ENCODE measurements at places on chromosomes 3 and 15.

DNA sequence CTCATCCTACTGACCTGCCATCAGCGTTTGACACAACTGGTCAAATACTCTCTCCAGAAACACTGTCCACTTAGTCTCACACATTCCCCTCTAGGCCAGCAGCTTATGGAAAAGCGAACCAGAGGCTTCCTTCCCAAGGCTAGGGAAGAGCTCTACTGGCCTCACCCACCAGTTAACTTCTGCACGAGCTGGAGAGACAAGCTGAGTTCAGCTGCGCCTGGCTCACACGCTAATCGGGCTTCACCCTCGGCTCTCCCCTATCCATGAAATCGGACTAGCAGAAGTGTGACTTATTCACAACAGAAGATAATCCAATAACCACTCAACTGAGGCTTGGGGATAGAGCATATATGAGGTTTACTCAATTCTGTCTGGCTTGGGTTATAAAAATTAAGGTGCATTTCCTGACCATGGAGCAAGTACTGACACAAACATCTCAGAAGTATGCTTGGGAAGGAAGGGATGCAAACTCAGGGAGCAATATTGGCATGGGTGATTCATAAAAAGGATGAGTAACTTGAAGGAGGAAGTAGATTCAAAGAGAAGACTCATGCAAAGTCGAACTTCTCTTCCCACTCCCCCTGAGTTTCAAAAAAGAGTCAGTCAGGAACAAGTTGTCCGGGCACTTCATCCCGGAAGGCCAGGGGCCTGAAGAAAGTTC, 73.1 kb downstream of the XXYLT1 start:
- H3K4me3 ChIP-seq = no peak overlapping the region
- no peak overlapping the region for H3K27ac ChIP-seq
- peaks cover 28% of the 10 kb centered on the region for H3K4me1 ChIP-seq
- no peak for DNase-seq
- no peaks in the 10 kb centered on the region for H3K27me3 ChIP-seq

- no peaks in the 10 kb centered on the region for H3K27me3 ChIP-seq
- H3K36me3 ChIP-seq = no peaks in the 10 kb centered on the region
- H3K4me3 ChIP-seq = no peak overlapping the region
- H3K27ac ChIP-seq = no peak overlapping the region
- no peaks in the 10 kb centered on the region for H3K4me1 ChIP-seq
- DNase-seq = no peak
Measured at GRCh38 chr3:94362393-94362792, 299.5 kb downstream of the NSUN3 start.

GRCh38 chr3:196992461-196993065, 23.9 kb upstream of the PIGZ start:
- no peaks in the 10 kb centered on the region for H3K36me3 ChIP-seq
- no peak overlapping the region for H3K27ac ChIP-seq
- no peaks in the 10 kb centered on the region for H3K4me1 ChIP-seq
- no peak for DNase-seq
- H3K4me3 ChIP-seq = no peak overlapping the region
- H3K27me3 ChIP-seq = no peaks in the 10 kb centered on the region

- H3K27me3 ChIP-seq = no peaks in the 10 kb centered on the region
- DNase-seq = no peak
- H3K27ac ChIP-seq = no peak overlapping the region
- H3K36me3 ChIP-seq = no peaks in the 10 kb centered on the region
- no peak overlapping the region for H3K4me3 ChIP-seq
Measured at GRCh38 chr15:55514414-55514850, 6.4 kb upstream of the DNAAF4 start.

GRCh38 chr15:58865425-58865880, 68.0 kb downstream of the SLTM start:
- no peaks in the 10 kb centered on the region for H3K27me3 ChIP-seq
- no peaks in the 10 kb centered on the region for H3K4me1 ChIP-seq
- peak overlapping the region; percentile 54 for H3K4me3 ChIP-seq
- no peak for DNase-seq

DNA sequence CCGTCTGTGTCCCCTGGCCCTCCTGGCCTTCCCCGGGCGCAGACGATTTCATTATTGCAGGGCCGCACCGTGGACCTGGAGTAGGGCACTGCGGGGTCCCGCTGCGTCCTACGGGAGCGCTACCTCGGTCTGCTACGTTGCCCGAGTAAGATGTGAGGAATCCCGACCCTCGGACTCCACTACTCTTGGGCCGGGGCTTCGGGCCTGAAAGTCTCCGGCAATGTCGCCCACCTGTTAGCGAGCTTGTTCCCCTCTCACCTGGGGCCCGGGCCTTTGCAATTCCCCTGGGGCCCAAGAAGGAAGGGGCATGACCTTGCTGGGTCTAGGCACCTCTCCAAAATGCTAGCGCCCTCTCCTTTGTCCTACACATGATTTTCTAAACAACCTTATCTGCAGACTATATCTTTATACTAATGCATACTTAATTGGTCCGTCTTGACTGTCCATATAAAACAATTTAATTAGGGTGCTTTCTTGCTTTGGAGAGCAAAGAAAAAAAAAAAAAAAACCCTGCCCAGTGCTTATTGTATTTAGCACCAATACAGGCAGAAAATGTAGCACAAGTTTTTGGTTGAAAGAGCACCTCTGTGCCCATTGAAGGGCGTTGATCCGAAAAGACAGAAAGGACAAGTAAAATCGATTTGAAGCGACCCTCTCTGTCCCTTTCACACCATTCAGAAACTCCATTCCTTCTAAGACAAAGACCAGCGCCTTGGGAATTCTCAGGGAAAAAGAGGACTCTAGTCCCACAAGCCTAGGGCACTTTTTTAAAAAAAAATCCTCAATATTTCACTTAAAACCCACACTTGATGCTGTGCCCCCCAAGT, 7.0 kb upstream of the NR2F2 start:
- DNase-seq = no peak
- H3K27ac ChIP-seq = peak overlapping the region; percentile 89
- no peak overlapping the region for H3K4me3 ChIP-seq

GRCh38 chr3:9276761-9277370, 27.4 kb upstream of the SRGAP3 start:
- H3K27ac ChIP-seq = no peak overlapping the region
- DNase-seq = no peak
- no peaks in the 10 kb centered on the region for H3K27me3 ChIP-seq
- no peak overlapping the region for H3K4me3 ChIP-seq

DNA sequence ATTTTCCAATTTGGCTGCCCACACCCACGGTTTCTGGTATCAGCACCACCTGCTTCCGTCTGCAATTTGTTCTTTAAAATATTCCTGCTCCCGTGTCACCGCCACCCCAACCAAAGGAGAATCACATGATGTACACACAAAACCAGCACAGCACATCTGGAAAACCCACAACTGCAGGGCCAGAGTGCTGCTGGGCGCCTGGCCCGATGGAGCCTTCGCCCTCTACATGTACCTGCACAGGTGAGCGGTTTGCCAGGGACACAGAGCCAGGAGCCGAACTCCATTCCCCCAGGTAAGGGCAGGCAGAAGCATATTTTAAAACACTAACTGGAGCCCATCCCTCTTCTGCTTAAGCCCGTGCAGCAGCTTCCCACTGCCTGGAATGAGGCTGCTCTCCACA, 75.6 kb downstream of the ADAMTS17 start:
- H3K27ac ChIP-seq = no peak overlapping the region
- H3K4me3 ChIP-seq = no peak overlapping the region
- H3K4me1 ChIP-seq = no peaks in the 10 kb centered on the region
- DNase-seq = no peak

DNA sequence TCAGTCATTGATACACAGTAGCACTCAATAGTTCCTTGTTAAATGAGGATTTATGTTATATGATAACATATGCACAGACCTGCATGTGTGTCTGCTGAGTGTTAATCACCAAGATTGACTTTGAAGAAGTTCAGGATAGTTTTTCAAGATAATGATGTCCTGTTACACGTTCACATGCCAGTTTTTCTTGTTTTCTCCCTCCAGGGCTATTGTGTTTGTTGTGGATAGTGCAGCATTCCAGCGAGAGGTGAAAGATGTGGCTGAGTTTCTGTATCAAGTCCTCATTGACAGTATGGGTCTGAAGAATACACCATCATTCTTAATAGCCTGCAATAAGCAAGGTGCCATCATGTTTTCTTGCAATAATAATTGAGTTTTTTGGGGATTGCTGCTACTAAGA, 9.8 kb downstream of the SRPRB start:
- no peaks in the 10 kb centered on the region for H3K36me3 ChIP-seq
- no peak overlapping the region for H3K27ac ChIP-seq
- no peaks in the 10 kb centered on the region for H3K4me1 ChIP-seq
- H3K4me3 ChIP-seq = no peak overlapping the region

- no peak for DNase-seq
- no peaks in the 10 kb centered on the region for H3K27me3 ChIP-seq
- no peaks in the 10 kb centered on the region for H3K4me1 ChIP-seq
- H3K36me3 ChIP-seq = no peaks in the 10 kb centered on the region
Measured at GRCh38 chr3:157586293-157586692, 83.1 kb upstream of the VEPH1 start.

- no peak for DNase-seq
- no peak overlapping the region for H3K27ac ChIP-seq
- H3K4me1 ChIP-seq = no peaks in the 10 kb centered on the region
- H3K36me3 ChIP-seq = no peaks in the 10 kb centered on the region
- H3K4me3 ChIP-seq = no peak overlapping the region
Measured at GRCh38 chr3:152097770-152098169, 171.0 kb upstream of the MBNL1 start.

GRCh38 chr3:50010959-50011358, 71.0 kb downstream of the RBM6 start:
- H3K27ac ChIP-seq = no peak overlapping the region
- no peak for DNase-seq
- no peaks in the 10 kb centered on the region for H3K36me3 ChIP-seq
- H3K27me3 ChIP-seq = no peaks in the 10 kb centered on the region

- peaks cover under 1% of the 10 kb centered on the region for H3K4me1 ChIP-seq
- no peak overlapping the region for H3K4me3 ChIP-seq
- no peaks in the 10 kb centered on the region for H3K36me3 ChIP-seq
- no peak overlapping the region for H3K27ac ChIP-seq
Measured at GRCh38 chr3:105829229-105829628, 39.6 kb downstream of the CBLB start.

GRCh38 chr3:57852896-57853295, 96.8 kb downstream of the SLMAP start:
- no peaks in the 10 kb centered on the region for H3K36me3 ChIP-seq
- H3K27ac ChIP-seq = no peak overlapping the region
- no peaks in the 10 kb centered on the region for H3K27me3 ChIP-seq
- no peak overlapping the region for H3K4me3 ChIP-seq
- H3K4me1 ChIP-seq = no peaks in the 10 kb centered on the region
- no peak for DNase-seq

DNA sequence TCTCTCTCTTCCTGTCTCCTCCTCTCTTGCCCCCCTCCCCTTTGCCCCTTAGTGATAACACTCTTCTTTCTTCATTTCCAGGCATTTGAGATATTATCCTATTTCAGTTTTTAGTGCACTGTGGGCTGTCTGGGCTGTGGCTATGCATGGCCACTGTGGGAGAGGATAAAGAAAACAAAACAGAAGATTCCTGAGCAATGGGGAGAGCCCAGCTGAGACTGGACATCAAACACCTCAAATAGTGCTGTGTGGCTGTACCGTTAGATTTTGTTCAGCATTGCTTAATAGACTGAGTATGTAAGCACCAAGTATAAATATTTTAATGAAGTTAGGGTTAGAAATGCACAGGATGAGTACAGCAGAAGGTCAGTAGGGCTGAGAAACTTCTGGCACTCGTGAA, 7.9 kb upstream of the GBE1 start:
- no peak overlapping the region for H3K27ac ChIP-seq
- H3K27me3 ChIP-seq = no peaks in the 10 kb centered on the region
- no peaks in the 10 kb centered on the region for H3K4me1 ChIP-seq
- H3K4me3 ChIP-seq = no peak overlapping the region
- no peaks in the 10 kb centered on the region for H3K36me3 ChIP-seq

GRCh38 chr3:141663993-141664392, 74.1 kb upstream of the RNF7 start:
- DNase-seq = peak; percentile 45
- H3K4me1 ChIP-seq = peaks cover 40% of the 10 kb centered on the region
- H3K27ac ChIP-seq = peak overlapping the region; percentile 45
- H3K27me3 ChIP-seq = no peaks in the 10 kb centered on the region

GRCh38 chr3:50562861-50563260, 4.7 kb downstream of the C3orf18 start:
- H3K27me3 ChIP-seq = no peaks in the 10 kb centered on the region
- no peaks in the 10 kb centered on the region for H3K36me3 ChIP-seq
- no peak for DNase-seq
- peaks cover 1% of the 10 kb centered on the region for H3K4me1 ChIP-seq
- no peak overlapping the region for H3K27ac ChIP-seq
- H3K4me3 ChIP-seq = no peak overlapping the region

DNA sequence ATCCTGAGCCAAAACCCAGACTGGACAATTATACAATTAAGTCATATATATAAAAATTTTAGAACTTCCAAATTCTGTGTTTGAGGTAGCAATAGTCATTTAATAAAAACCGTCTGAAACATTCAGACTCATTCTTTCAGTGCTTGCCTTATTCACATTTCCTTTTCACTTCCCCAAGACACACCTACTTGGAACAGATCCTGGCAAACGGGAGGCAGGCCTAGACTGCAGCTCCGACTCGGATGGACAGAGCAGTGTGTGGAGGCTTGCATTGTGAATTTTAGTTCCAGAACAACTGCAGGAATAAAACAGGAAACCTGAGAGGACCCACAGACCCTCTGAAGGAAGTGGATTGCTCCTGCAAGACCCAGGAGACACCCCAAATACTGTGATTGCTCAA, 341.4 kb downstream of the CNTN3 start:
- no peaks in the 10 kb centered on the region for H3K4me1 ChIP-seq
- no peak overlapping the region for H3K27ac ChIP-seq
- no peaks in the 10 kb centered on the region for H3K36me3 ChIP-seq
- no peak overlapping the region for H3K4me3 ChIP-seq

- H3K27me3 ChIP-seq = no peaks in the 10 kb centered on the region
- H3K4me1 ChIP-seq = no peaks in the 10 kb centered on the region
- no peak overlapping the region for H3K4me3 ChIP-seq
- H3K36me3 ChIP-seq = no peaks in the 10 kb centered on the region
- no peak overlapping the region for H3K27ac ChIP-seq
- no peak for DNase-seq
Measured at GRCh38 chr3:10381336-10381735, 60.4 kb upstream of the SEC13 start.

- H3K27ac ChIP-seq = peak overlapping the region; percentile 97
- peak overlapping the region; percentile 94 for H3K4me3 ChIP-seq
- no peaks in the 10 kb centered on the region for H3K27me3 ChIP-seq
- DNase-seq = no peak
- no peaks in the 10 kb centered on the region for H3K36me3 ChIP-seq
Measured at GRCh38 chr3:32569540-32570420, 878 bp downstream of the DYNC1LI1 start.

GRCh38 chr3:172673210-172673679, 37.6 kb downstream of the NCEH1 start:
- peak; percentile 67 for DNase-seq
- peaks cover 24% of the 10 kb centered on the region for H3K4me1 ChIP-seq
- no peak overlapping the region for H3K4me3 ChIP-seq
- no peak overlapping the region for H3K27ac ChIP-seq
- H3K36me3 ChIP-seq = no peaks in the 10 kb centered on the region
